ENCODE measurements at places on chromosomes 7 and 10.
A peak's percentile ranks its signal among the peaks of the same experiment; 100 is the strongest.

DNA sequence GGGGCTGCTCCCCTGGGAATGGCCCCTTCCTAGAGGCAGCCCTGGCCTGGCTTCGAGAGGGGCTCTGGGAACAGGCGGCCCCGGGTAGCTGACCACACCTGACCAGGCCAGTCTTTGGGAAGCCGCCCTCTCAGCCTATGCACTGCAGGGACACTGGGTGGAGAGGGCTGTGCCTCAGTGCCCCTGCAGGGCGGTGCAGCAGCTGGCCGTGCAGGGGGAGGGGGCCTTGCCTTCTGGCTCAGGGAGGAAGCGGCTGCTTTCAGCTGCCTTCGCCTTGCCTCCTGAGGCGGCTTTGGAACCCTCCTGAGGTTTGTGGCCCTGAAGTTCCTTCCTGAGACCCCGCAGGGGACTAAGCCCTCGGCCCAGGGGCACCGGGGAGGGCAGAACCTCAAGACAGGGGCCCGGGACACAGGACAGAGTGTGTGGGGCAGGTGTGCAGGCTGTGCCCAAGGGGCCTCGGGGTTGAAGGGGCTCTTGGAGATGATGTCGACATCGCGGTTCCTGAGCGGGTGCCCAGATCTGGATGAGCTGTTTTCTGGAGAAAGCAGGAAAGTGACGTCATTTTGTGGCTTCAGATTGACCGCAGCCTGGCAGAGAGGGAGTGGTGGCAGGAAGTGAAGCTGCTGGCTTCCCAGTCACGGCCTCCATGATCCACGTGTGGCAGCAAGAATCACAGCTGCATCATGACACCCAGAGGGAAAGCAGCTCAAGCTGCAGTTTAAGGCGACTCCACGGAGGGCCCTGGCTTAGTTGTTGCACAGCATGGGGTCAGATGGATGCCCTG, 17.7 kb downstream of the ADAM8 start:
- DNase-seq, result peak; percentile 93

- DNase-seq, result peak; percentile 65
Observed at GRCh38 chr7:6271694-6272440, 557 bp downstream of the CYTH3 start.

- no peak for DNase-seq
Observed at GRCh38 chr10:122170802-122171201, 100.3 kb upstream of the BTBD16 start.

DNA sequence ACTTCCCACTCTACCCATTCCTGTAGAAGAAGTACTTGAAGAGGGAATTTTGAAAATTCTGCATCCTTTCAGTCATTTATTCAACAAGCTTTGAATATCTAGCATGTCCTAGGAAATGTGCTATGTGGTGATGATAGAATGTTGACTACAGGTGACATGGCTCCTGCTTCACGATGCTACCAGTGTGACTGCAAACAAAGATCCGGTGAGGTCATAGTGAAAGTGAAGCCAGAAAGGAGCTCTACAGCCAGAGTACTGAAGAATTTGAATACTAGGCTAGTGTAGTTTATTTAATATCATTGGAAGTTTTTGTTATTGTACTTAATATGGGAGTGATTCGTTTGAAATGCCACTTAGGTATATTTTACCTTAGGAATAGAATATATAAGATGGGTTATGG, 348.1 kb downstream of the TFEC start:
- DNase-seq, result no peak

GRCh38 chr10:81848514-81848913, 26.5 kb upstream of the NRG3 start:
- no peak for DNase-seq

DNA sequence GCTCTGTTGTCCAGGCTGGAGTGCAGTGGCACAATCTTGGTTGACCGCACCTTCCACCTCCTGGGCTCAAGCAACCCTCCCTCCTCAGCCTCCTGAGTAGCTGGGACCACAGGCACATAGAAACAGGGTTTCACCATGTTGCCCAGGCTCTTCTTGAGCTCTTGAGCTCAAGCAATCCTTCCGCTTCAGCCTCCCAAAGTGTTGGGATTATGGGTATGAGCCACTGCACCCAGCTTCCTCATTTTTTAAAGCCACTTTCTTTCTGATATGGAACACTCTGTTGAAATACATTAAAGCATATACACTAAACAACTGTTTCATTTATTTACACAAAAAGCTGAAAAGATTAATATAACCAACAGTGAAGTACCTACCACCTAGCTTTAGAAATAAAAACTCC, 117.2 kb downstream of the CLEC2L start:
- no peak for DNase-seq

DNA sequence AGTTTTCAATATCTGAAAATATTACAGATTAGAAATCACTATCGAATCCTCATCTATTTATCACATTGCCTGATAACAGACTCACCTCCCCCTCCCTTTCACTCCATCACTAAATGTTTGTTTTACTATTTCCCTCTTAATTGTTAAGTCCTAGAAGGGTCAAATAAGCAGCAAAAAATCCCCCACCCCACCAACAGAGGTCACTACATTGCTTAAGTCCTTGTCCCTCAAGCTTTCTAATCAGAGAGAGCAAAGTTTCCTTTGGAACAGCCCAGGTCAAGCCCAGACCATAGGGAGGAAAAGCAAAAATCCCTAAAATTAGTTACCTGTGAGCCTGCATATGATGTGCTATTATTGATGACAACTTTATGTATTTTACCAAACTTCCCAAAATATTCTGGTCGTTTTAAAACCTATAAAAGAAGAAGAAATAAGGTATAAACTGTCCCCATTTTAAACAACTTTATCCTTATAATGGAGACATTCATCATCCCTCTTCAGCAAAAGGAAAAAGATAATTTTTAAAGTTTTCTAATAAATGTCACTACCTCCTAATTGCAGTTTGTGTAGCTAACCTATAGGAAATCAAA, 95.0 kb downstream of the CNOT4 start:
- DNase-seq, result no peak

GRCh38 chr7:22110881-22111280, 165.2 kb upstream of the CDCA7L start:
- DNase-seq, result no peak

- no peak for DNase-seq
Observed at GRCh38 chr10:19828278-19829049, 12.2 kb downstream of the PLXDC2 start.

DNA sequence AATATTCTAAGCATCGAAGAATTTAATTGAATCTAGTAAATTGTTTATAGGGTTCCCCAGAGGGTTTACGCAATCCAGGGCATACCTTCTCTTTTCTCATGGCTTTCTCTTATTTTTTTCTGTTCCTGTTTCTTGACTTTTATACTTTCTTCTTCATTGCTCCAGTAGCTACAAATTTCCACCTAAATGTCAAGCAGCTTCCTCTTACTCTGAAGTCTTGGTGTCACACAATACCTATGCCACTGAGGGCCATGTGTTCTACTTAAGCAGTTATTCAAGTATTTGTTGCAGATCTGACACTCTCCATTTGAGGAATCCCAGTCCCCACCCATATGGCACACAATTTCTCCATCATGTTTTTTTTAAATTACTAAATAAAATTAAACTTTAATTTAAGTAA, 343.1 kb upstream of the MBL2 start:
- no peak for DNase-seq

GRCh38 chr7:112495810-112496462, 15.1 kb downstream of the LSMEM1 start:
- peak; percentile 67 for DNase-seq

GRCh38 chr7:99102809-99103690, 40.9 kb downstream of the SMURF1 start:
- DNase-seq, result peak; percentile 68

DNA sequence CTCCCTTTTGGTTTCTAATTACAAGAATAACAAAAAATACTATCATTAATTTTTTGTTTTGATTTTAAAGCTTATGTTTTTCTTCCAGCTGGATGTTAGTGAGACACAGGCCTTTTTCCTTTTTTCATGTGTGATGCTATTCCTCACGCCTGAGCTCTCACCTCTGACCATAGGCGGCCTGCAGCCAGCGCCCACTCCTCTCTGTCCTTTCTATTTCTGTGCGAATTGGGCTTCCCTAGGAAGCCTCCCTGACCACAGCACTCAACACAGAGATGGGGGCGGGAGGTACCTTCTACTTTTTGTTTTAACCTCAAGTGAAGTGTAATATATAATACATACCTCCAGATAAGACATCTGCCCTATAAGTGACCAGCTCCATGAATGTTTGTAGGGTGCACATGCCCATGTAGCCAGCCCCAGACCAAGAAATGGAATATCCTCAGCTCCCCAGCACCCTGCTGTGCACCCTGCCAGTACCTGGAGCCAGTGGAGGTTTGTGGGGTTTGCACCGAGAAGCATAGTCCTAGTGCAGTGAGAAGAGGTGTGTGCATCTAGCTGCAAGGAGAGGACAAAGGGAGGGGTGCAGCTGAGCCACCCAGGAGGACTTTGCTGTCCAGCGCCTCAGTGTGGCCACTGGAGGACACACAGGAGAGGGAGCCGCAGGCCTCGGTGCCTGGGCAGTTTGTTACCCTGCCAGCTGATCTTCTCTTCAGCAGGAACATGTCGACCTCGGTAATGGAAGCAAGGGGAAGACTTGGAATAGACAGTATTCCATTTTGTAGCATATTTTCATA, 38.5 kb downstream of the BNIP3 start:
- DNase-seq, result peak; percentile 61

DNA sequence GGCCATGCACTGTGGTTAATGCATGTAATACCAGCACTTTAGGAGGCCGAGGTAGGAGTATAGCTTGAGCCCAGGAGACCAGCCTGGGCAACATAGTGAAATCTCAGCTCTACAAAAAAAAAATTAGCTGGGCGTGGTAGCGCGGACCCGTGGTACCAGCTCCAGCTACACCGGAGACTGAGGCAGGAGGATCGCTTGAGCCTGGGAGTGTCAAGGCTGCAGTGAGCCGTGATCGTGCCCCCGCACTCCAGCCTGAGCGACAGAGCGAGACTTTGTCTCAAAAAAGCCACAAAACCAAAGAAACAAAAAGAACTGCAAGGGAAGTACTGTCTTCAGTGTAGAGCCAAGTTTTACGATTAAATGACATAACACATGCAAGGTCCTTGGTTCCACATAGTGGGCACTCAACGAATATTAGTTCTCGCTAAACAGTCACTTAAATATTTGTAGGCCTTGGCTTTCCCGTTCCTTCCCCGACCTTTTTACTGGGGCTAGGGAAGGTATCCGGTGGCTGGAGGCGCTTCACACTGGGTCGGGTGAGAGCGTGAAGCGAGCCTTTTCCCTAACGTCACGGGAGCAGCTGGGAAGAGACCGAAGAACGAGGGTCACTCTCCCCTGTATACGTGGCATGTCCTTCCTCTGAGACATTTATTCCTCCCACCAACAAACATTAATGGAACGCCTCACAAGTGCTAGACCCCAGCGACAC, 993 bp upstream of the SND1 start:
- peak; percentile 63 for DNase-seq

- DNase-seq, result no peak
Observed at GRCh38 chr10:69428165-69428564, 11.4 kb upstream of the TACR2 start.

Data from activated effector memory CD4-positive, alpha-beta T cell treated with anti-CD3 and anti-CD28 coated beads, Interleukin-2, amount 50 U/mL, for 16 hours (primary cell).